ENCODE measurements at places on chromosomes 6 and 20. TPM values are rescaled to one million over a fixed set of nuclear protein-coding genes. Genes with fewer than 3 reads are reported as not detected.
A peak's percentile ranks its signal among the peaks of the same experiment; 100 is the strongest.

GRCh38 chr6:119174085-119174445 is 95.6 kb upstream of the FAM184A start:
- DNase-seq, result no peak

Gene ARHGAP18
- total RNA-seq, result 102 TPM

DNA sequence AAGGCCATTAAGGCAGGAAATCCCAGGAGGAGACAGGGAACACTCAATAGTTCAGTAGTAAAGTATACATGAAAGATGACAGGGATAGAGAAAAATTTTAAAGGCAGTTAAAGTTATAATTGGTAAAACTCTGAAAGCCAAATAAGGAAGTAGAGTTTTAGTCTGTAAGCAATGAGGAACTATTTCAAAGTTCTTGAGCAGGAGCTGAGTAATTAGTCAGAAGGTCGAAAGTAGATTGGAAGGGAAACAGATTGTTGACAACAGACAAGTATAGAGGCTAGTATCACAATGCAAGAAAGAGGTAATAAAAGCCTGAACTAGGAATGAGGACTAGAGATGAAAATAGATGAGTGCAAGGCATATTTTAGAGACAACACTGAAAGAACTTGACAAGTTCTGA is 150.3 kb downstream of the CDK19 start:
- DNase-seq, result no peak

Gene ERVFRD-1
- total RNA-seq, result not detected

GRCh38 chr20:63056236-63057170 is 49.7 kb upstream of the BHLHE23 start:
- peak; percentile 85 for DNase-seq

GRCh38 chr6:148892247-148892646 is 145.4 kb downstream of the UST start:
- DNase-seq, result no peak

DNA sequence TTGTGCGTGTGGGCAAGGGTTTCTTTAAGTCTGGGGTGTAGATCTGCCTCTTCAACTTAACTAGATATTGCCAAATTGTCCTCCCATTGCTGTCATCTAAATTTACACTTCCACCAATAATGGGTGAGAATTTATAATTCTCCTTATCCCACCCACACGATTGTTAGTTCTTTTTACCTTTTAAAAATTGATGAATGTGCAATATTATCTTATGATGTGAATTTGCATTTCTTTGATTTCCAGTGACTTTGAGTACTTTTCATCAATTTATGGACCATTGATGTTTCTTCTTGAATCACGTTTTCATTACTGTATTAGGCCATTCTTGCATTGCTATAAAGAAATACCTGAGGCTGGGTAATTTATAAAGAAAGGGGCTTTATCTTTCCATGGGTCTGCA is 17.2 kb upstream of the TPD52L1 start:
- no peak for DNase-seq

- no peak for DNase-seq
Measured at GRCh38 chr6:34230653-34231371, 5.9 kb upstream of the HMGA1 start.

Gene NKAIN4
- total RNA-seq, result 3.3 TPM

Gene PDRG1
- 21.2 TPM for total RNA-seq

Gene CENPB
- total RNA-seq, result 57.9 TPM

DNA sequence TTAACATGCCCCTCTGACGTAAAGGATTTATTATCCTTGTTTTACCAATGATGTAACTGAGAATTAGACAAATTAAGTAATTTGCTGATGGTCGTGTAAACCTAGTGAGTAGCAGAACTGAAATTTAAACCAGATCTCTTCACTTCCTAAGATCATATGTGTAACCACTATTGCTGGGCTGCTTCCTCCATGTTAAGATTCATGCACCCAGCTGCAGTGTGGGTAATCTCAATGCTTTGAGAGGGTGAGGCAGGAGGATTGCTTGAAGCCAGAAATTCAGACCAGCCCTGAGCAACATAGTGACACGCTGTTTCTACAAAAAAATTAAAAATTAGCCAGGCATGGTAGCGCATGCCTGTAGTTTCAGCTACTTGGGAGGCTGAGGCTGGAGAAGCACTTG is 97.9 kb downstream of the L3MBTL3 start:
- no peak for DNase-seq

DNA sequence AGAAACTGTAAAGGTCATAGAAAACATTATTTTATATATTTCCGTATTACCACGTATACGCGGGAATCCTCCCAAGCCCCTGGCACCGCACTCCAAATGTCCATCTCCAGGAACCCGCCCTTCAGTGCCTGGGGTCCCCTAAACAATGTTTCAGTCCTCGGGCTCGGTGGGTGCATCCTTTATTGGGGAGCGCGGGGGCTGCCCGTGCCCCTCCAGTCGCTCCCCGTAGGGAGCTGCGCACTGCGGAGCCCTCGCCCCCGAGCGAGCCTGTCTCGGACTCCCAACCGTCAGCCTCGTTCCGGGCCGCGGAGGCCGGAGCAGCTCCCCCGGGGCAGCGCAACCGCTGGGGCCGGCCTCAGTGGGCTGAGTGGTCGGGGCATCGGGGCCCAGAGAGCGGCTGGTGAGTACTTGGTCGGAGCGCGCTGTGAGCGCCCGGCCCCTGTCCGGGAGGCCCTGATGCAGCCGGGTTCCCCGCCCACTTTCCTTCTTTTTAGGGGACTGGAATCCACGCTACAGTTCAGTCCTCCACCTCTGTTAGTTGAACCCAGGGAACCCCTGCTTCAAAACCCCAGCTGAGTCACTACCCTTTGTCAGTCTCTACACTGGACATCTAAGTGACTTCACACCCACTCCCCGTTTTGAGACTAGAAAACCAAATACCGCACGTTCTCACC is at the start of gene DNAH8:
TSS of gene DNAH8 (plus strand) at position 296 of the 674 bp plus-strand sequence. CDS start 7,499 bp downstream, outside the sequence.
- peak; percentile 15 for DNase-seq

Gene DEFB124
- not detected for total RNA-seq

- no peak for DNase-seq
Measured at GRCh38 chr6:111809264-111809663, 64.0 kb downstream of the FYN start.

Gene HMGCLL1
- total RNA-seq, result 1.2 TPM

- DNase-seq, result no peak
Measured at GRCh38 chr6:16228709-16229665, 9.4 kb upstream of the GMPR start.

DNA sequence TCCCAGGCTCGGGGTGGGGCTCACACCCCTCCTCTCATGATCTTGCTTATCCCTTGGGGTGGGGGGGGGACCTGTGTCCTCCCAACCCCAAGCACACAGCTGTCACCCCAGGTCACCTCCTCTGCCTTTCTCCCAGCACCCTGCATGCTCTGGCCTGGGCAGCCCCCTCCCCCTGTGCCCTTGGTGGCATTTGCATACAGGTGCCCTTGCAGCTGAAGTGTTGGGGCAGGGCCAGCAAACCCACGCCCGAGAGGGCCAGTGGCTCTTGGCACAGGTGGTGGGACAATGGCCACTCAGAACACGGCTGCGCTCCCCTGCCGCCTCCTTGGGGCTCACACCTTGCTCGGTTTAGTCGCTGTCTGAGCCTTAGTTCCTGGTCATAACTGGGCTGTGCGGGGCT is 11.3 kb upstream of the MYT1 start:
- DNase-seq, result no peak

DNA sequence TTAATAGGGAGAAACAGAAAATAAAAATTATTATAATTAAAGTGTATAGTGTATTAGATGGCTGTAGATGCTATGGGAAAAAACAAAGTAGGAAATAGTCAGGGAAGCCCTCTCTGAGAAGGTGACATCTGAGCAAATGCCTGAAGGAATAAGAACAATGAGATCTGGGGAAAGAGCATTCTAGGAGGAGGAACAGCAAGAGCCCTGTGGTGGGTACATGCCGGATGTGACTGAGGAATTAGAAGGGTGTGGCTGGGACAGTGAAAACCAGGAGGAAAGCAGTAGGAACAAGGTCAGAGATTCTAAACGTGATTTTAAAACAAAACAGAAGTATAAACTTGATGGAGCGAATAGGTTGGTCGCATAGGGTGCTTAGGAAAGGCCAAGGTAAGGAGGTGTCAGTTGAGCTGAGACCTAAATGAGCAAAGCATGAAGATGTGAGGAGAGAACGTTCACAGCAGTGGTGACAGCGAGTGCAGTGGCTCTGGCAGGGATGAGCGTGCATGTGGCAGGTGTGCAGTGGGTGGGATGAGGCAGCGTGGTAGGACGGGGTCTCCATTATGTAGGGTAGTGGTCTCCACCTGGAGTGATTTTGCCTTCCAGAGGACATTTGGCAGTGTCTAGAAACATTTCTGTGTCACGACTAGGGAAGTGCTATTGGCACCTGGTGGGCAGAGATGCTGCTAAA is 97.1 kb upstream of the MRPS10 start:
- DNase-seq, result no peak

Gene MATN4
- total RNA-seq, result not detected

Gene ACSS1
- total RNA-seq, result 15.5 TPM

Gene R3HDML
- not detected for total RNA-seq

- DNase-seq, result no peak
Measured at GRCh38 chr6:143283887-143284645, 166.4 kb downstream of the ADAT2 start.

DNA sequence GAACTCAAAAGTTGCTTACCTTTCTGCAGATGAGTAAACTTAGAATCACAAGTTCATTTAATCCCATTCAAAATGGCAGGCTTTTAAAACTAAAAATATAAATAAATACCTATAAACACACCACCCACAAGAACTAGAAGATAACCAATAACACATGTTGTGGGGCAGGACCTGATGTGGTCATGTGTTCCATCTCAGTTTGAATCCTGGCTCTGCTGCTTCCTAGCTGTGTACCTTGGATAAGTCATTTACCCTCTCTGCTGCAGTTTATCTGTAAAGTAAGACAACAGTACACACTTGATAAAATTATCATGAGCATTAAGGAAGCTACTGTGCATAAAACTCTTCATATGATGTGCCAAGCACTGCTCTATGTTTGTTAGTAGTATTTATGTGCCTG is 22.0 kb downstream of the TRIM27 start:
- no peak for DNase-seq

- no peak for DNase-seq
Measured at GRCh38 chr6:80403365-80403764, 296.9 kb downstream of the BCKDHB start.

DNA sequence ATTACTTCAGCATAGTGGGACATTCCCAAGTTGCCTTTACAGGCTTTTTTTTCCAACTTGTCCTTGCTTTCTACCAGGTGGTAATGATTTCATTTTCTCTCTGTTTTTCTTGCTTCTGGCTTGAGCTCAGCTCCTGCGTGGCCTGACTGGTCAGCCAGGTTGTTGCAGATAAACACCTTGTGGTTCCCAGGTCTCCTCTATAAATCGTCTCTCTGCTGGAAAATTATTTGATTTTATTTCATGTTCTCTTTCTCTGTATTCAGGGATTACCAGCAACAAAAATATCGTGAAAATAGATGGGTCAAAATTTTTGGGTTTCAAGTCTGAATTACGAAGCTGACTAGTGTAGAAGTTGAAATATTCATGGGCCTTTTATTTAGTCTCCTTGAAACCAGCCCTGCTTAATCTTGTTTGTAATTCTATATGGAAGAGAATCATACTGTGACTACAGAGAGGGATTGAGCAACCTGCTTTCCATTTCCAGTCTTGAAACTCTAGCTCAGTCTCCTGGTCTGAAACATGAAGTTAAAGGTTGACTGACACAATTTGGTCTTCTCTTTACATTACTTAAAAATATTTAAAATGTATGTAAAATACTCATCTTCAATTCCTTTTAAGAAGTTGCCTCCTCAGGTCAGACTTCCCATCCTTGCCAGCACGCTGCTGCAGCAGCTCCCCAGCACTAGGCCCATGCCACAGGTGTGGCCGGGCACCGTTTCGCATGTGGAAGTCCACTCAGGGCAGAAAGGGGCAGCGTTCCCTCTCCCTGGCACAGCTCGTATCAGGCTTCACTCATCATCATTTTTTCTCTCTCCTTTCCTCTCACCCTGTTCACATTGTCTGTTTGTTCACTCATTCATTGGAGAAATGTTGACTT is 7.1 kb downstream of the DUSP22 start:
- no peak for DNase-seq

DNA sequence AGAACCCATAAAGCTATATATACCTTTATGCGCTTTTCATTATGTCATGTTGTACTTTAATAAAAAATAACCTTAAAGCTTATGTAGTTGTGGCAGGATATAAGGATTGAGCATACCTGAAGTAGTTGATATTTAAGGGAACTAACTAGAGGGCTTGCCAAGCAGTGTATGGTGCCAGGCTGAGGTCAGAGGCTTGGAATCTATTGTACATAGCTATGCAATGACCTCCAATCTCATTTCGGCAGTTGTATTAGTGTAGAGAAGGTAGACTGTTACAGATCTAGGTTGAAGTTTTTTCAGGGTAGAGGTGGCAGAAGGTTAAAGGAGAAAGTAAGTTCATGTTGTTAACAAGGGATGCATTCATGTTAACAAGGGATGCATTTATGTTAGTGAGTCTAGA is 397.7 kb upstream of the HS3ST5 start:
- no peak for DNase-seq

- DNase-seq, result no peak
Measured at GRCh38 chr6:81623106-81623759, 129.2 kb downstream of the TENT5A start.
